ENCODE measurements at places on chromosomes 4 and X.

DNA sequence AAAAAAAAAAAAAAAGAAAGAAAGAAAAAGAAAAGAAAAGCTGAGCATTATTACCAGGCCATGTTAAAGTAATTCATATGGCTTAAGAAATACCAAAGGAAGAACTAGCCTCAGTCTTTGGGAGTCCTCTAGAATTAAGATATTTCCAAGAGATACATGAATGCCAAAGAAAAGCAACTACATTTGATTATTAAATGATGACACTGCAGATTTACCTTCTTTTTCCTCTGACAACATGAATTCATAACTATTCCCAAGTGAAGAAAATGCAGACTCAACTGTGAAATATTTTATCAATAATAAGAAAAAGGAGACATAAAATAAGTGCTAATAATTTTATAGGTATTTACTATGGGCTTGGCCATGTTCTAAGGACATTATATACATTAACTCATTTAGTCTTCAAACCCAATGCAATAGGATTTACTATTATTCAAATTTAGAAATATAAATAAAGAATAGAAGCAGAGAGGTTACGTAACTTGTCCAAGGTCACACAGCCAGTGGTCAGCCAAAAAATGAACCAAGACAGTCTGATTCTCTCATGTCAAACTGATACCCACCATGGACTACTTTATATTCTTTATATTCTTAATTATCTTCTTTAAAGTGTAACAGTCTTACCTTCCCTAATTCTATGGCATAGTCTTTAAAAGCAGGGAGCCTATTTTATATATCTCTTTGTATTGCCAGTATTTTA, 6.9 kb downstream of the SH3D19 start:
- DNase-seq = no peak

DNA sequence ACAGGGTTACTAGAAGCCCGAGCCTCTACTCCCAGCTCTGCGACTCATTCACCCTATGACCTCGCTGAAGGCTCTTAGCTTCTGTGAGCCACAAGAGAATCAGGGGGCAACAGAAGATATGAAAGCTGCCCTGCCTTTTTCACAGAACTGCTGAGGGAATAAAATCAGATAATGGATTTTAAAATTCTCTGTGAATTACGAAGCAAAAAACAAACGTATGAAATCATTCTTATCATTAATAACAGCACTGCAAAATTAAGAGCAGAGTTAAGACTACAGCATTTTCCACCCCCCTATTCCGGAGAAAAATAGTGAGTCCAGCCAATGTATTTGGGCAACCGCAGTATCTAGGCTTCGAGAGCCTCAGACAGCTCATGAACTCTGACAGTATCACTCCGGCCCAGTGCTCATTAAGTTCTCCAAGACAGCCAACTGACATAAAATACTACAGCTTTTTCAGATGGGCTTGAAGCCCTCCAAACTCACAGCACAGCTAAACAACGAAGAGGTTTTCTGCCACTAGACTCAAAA, 33.4 kb downstream of the AFAP1 start:
- DNase-seq = no peak

DNA sequence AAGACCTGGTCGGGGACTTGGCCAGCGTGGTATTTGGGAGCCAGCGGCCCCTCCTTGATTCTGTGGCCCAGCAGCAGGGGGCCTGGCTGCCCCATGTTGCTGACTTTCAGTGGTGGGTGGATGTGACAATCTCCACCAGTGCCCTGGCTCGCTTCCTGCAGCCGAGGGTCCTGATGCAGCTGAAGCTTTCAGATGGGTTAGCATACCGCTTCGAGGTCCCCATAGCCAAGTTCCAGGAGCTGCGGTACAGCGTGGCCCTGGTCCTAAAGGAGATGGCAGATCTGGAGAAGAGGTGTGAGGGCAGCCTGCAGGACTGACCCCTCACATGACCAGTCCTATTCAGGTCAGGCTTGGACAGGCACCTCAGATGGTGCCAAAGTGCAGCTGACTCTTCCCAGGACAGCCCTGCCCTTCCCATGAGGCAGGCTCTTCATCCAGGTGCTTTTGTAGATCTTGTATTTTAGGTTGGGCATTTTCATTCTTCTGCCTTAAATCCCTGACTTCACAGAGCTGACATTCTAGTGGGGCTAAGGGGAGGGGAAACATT, 15.1 kb downstream of the LNX1 start:
- no peak for DNase-seq

- DNase-seq = no peak
Observed at GRCh38 chr4:109441862-109442458, 8.3 kb downstream of the SEC24B start.

All from activated CD8-positive, alpha-beta memory T cell treated with anti-CD3 and anti-CD28 coated beads for 1 hour (primary cell).